ENCODE measurements at places on chromosomes 4 and X.

GRCh38 chr4:184347251-184348239, 126.8 kb downstream of the IRF2 start:
- no peak for DNase-seq

DNA sequence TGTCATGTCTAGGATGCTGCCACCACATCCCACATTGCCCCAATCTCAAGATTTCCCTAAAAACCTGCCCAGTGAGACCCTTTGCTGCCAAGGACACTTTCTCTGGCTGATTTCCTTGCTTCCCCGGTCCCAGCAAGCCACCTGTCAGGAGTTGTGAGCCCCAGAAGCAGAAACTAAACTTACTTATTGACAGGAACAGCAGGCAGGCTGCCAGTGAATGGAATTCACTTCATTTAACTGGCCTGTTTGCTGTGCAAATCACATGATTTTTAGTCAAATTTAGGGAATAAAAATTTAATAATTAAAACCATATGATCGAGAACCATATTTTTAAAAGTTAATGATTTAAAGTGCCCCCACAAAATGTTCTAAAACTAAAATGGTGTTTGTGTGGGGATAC, 48.5 kb downstream of the MAMLD1 start:
- no peak for DNase-seq

- peak; percentile 28 for DNase-seq
Measured at GRCh38 chrX:80808881-80809411, 731 bp downstream of the BRWD3 start.

DNA sequence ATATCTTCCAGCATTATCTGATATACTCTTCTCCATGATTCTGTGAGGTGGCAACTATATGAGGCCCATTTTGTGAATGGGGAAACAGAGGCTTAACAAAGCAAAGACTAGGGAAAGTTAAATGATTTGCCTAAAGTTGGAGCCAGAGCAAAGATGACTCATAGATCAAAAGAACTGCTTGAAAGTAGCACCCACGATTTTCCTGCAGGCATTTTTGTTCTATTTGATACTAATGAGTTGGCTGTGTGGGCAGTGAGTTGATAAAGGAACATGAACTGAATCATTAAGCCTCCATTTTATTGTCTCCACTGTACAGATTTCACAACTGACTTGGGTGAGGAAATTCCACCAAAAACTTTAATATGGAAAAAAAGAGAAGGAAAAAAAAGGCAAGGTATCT, 138.9 kb upstream of the IGFBP7 start:
- no peak for DNase-seq

GRCh38 chr4:130479674-130480073, 1383.7 kb downstream of the C4orf33 start:
- DNase-seq: no peak

GRCh38 chrX:40644821-40645358, 2.5 kb downstream of the CXorf38 start:
- peak; percentile 67 for DNase-seq

DNA sequence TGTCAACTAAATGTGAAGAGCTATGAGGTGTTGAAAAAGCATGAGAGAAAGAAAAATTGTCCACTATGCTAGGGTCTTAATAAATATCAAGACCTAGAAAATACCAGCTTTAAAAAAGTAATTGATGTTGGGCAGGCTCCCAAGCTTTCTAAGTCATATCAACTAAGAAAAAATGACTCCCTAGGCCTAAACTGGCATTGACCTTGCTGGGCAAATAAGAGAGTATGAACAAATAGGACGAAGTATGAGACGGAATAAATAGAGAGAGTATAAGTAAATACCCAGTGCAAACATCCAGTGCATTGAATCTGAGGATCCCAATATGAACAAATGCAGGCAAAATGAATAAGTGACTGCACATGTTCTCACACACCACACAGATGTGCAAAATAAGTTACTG, 3.2 kb downstream of the KDR start:
- DNase-seq: no peak

DNA sequence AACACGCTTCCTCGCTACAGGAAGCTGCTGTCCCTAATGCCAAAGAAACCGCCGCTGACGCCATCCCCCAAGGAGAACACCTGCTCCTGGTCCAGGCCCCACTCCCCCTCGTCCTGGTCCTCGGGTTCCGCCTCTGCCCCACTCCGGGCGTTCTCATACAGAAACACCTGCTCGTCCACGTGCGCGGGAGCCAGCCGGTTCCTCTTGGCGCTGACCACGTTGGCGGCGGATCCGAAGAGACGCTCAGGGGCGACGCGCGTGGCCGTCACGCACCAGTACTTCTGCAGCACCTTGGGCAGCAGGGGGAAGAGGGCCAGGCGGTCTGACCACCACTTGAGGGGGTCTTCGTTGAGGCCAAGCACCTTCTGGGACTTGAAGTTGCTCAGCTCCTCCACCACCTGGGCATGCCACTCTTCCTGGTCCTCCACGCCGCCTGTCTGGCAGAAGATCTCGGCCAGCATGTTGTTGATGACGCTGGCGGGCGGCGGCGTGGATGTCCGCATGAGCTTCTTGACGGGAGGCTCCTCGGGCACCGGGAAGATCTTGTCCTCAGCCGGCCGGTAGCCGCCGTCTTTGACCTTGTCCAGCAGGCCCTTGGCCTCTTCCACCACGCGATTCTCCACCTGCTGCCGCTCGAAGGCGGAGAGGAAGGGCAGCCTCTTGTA, 12.0 kb downstream of the DHRSX start:
- no peak for DNase-seq

DNA sequence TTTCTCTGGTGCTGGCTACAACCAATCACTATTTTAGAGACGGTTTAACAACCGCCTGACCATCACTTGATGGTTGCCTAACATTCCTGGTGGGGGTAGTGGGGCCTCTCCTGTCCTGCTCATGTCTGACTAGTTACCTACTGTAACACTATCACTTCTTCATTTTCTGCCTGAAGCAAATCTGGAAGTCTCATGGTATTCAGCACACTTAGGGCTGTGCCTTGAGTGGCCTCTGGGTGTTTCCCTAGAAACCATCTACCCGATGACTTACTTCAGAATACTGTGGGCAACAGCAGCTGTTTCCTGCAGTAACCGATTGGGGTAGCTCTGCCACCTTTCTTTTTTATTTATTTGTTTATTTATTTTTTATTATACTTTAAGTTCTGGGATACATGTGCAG, 880.1 kb upstream of the INTU start:
- no peak for DNase-seq
